Inflammatory macrophage (primary cell): ENCODE measurements at places on chromosomes 4 and X.

DNA sequence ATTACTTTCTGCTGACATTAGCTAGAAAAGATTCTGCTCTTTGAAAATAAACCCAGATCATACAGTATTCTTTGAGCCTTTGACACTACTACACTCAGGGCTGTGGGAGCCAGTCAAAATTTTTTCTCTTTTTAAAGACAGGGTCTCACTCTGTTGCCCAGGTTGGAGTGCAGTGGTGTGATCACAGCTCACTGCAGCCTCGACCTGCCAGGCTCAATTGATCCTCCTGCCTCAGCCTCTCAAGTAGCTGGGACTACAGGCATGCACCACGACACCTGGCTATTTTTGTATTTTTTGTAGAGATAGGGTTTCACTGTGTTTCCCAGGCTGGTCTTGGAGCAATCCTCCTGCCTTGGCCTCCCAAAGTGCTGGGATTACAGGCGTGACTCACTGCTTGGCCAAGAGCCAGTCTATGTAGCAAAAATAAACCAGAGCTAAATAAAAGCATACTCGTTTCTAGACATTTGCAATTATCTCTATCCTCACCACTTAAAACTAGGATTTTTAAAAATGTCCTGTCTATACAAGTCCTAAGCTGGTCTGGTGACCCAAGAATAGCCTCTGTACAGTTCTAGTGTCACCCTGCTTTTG, 43.2 kb downstream of the AKAP4 start:
- DNase-seq, result no peak

GRCh38 chrX:134482371-134482770, 22.4 kb downstream of the HPRT1 start:
- DNase-seq, result peak; percentile 53

- DNase-seq, result no peak
These were observed 16.3 kb downstream of the MAN2B2 start for GRCh38 chr4:6591313-6591712.

- no peak for DNase-seq
These were observed 144.9 kb downstream of the STIM2 start for GRCh38 chr4:27005501-27005900.

- DNase-seq, result peak; percentile 90
These were observed 75.0 kb downstream of the MGST2 start for GRCh38 chr4:139740531-139741041.
